ENCODE measurements at places on chromosomes 5 and 9.

- no peak for DNase-seq
These were observed 44.1 kb upstream of the MROH2B start for GRCh38 chr5:41115281-41115680.

GRCh38 chr5:42990892-42991291, 49.2 kb downstream of the ANXA2R start:
- DNase-seq = no peak

- no peak for DNase-seq
These were observed 1.6 kb downstream of the CCL19 start for GRCh38 chr9:34689512-34689911.

DNA sequence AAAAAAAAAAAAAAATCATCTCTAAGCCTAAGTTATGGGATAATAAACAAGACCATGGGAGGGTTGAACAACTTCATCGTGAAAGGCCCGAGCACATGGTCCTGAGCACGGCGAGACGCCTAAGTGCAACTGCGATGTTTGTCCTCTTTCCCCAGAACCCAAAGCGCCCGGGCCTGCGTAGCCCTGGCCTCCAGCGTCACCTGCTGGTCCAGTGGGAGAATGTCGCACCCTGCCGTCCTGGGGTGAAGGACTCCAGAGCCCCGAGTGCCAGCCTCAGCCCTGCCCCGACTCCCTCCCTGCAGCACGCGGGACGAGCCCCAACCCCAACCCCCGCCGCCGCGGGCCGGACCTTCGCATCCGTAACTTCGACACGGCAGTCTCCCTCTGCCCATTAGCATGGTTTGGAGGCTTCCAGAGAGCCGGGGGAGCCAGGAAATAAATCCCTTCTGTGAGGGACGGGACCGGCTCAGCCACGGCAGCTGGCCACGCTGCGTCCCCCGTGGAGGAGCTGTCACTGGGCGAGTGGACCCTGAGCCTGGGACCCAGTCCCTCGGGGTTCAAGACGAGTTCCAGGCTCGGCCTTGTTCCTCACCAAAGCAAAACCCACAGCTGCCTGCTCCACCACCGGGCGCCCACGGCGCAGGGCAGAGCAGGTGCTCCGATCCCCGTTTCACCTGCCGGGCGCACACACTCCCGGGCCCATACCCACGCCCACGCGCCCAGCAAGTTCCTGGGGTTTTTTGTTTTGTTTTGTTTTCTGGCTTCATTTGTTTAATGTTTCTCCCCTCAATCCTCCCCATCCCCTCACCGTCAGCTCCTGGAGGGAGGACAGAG, 132.5 kb upstream of the HAND1 start:
- DNase-seq = peak; percentile 75

GRCh38 chr9:79220666-79221065, 351.1 kb upstream of the TLE4 start:
- DNase-seq = no peak

GRCh38 chr5:142013734-142014521, 1.1 kb upstream of the GNPDA1 start:
- no peak for DNase-seq
